Stimulated activated CD8-positive, alpha-beta memory T cell treated with anti-CD3 and anti-CD28 coated beads, Interleukin-7, amount 100 ng/mL, for 4 hours (primary cell): ENCODE measurements at places on chromosomes 3 and 15.

DNA sequence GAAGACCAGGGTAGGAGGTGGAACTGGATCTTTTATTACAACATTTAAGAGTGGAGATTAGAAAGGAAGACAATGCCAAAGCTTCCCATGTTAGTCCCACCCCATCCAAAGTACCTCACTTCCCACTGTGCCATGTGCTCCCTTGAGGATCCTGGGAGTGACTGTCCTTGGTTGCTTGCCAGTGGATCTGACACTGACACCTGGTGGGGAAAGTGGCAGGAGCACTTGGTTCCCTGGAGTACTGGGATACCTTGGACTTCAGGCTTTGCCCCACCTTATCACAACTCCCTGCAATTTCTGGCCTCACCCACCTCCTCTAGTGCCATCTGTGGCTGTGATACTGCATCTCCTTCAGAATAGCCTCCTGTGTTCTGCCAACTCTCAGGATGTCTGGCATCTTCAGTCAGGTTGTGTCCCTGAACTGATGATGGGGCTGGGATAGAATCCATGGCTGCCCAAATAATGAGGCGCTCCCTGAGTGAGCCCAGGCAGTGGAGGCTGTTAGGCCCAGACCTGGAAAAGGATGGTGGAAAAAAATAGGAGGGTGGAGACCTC is 1.3 kb downstream of the ELL3 start:
- no peak for DNase-seq

GRCh38 chr3:119297169-119297568 is 3.0 kb downstream of the ARHGAP31 start:
- no peak for DNase-seq

DNA sequence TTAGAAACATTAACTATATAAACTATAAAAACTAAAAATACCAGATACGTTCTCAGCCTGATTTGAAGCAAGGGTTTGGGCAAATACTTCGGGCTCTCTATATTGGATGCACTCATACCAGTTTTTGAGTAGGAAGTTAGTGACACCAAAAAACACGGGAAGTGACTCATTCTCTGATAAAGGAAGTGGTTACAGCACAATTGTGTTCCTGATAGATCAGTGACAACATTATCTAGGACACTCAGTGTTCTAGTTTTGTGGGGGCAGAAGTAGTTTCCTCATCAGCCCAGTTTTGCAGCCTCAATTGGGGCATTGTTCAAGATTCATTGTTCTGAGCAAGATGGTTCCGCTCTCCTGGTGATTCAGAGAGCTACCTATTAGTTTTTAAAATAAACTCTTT is 469.6 kb upstream of the DPPA4 start:
- DNase-seq: peak; percentile 22

DNA sequence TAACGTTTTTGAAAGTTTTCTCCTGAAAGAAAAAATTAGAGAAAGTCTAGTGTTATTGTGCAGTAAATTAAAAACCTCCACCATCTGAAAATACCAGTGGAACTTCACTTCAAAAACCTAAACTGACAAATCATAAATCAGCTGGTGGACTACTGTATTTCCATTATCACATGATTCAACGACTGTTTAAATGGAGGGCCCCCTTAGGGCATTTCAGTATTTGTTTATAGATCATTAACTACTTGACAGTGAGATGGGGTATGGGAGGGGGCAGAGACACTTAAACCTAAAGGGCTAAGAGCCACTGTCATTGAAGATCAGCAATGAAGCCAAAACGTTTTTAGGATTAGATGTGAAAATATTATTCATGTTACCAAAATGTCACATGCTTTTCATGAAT is 8.8 kb upstream of the C15orf61 start:
- no peak for DNase-seq

GRCh38 chr15:87896936-87897335 is 359.6 kb downstream of the NTRK3 start:
- no peak for DNase-seq

DNA sequence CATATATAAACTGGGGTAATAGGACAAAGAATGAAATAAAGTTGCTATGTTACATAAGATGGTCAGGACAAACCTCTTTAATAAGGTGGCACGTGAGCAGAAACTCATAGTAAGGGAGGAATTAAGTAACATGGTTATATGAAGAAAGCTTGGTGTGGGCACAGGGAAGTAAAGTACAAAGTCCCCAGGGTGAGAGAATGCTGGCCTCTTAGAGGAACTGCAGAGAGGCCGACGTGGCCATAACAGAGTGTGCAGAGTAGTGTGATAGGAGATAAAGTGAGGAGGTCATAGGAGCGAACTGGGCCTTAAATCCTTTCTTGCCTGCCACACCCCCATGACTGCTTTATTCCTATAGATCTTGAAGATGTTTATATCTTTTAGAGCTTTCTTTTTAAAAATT is 17.4 kb upstream of the RBMS3 start:
- no peak for DNase-seq

DNA sequence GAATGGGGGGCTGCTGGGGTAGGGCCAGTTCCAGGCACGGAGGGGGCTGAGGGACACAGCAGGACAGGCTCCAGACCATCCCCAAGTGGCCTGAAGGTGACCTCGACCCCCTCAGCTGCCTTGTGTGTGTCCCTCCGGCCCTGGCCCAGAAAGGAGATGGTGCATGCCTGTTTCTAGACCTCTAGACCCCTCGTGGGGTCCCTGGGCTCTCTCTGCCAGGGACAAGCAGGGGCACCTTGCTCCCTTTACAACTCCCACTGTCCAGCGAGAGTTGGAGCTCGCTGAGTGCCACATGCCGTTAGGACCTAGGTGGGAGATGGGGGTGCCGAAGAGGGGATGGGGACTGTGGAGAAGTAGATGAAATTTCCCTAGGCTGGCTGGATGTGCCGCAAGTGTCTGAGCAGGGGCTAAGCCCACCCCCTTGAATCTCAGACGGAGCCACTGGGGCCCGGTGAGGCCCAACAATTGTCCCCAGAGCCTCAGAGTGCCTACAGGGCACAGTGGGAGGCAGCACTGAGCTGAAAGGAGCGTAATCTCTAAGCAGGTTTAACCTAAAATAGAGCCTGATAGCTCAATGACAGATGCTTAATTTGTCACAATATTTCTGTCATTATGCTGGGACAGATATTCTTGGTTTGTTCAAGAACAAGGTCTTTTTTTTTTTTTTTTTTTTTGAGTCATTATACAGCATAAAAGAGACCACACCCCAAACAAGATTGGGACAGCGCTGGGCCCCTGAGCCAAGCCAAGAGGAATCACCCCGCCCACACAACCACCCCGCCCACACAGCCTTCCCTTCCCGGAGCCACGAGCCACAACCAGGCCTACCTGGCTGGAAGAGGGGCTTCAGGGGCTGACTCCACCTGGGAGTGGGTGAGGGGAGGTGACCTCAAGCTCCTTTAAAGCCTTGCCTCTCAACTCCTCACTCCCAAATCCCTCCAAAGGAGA is 23.6 kb upstream of the KLF13 start:
- DNase-seq: no peak

- no peak for DNase-seq
Observed at GRCh38 chr15:41416128-41416741, 660 bp upstream of the RTF1 start.

GRCh38 chr3:190912736-190913135 is 50.2 kb upstream of the GMNC start:
- no peak for DNase-seq

DNA sequence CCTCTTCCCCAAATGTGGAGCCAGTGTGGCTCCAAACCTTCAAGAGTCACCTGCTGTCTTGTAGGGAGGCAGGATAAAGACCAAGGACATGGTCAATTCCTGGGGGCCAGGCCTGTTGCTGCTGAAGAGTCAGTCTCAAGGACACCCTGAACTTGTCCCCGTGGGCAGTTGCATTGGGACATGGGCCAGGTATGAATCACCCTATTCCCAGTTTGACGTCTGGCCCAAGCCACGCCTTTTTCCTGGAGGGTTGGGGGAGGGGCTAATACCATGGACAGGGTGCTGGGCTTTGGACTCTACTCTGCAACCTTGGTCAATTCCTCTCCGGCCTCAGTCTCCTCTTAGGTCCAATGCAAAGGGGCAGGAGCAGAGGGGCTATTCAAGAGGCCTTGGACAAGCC is 10.4 kb downstream of the ATP2B2 start:
- no peak for DNase-seq

DNA sequence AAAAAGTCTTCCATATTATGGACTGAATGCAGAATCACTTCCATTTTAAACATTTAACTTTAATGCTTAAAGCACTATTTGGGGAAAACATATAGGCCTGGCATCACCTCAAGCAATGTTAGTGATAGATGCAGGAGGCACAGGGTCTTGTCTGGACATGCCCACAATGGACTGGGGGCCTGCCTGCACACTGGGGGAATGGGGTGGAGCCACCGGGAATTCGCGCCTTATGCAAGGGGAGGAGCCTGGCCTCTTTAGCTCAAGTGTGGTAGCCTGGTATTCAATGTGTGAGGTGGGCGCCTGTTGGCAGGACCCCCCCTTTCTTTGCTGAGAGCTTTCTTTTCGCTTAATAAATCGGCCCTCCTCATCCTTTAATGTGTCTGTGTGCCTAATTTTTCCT is 29.9 kb downstream of the ACKR4 start:
- no peak for DNase-seq

DNA sequence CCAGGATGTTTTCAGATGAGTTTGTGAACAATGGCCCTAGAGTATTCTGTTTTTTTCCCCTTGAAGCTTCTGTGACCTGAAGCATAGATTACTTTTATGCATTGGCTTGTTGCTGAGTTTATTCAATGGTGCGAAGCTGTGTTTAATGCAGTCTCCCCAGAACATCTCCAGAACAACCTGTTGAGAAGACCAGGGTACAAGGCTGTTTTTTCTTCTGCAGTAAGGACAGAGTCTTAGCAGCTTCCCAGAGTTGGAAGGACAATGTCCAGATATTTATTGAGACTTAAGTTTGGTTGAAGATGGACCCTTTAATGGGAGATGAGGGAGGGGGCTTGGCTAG is 295.6 kb downstream of the LRTM1 start:
- no peak for DNase-seq

GRCh38 chr3:5136919-5137429 is 14.9 kb downstream of the ARL8B start:
- DNase-seq: no peak

DNA sequence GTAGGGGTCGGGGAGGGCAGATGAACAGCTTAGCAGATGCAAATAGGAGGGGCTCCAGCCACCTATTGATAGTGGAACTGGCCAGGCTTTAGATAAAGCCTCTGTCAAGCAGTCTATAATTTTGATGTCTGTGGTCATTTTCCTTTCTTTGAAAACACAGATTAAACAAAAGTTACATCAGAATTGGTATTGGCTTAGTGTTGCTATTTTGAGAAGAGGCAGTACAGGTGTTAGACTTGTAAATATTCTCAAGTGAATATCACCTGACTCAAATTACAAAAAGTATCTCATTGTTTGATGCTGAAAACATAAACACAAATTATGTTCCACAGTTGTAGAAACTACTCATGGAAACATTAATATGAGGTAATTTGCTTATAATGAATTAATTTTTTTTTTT is 18.1 kb downstream of the GHRL start:
- DNase-seq: no peak

- no peak for DNase-seq
Observed at GRCh38 chr3:113825090-113825489, 13.5 kb upstream of the GRAMD1C start.

- no peak for DNase-seq
Observed at GRCh38 chr3:11570789-11571495, 72.8 kb downstream of the VGLL4 start.

GRCh38 chr15:48962662-48963523 is 826 bp downstream of the SHC4 start:
- no peak for DNase-seq

GRCh38 chr3:177463863-177464262 is 266.6 kb upstream of the TBL1XR1 start:
- DNase-seq: no peak

- no peak for DNase-seq
Observed at GRCh38 chr3:191987831-191988350, 526.9 kb downstream of the PYDC2 start.

GRCh38 chr3:31274326-31275024 is 258.2 kb upstream of the STT3B start:
- DNase-seq: no peak

- DNase-seq: no peak
Observed at GRCh38 chr15:99212406-99212805, 37.0 kb downstream of the TTC23 start.

GRCh38 chr3:42608581-42608980 is 8.1 kb downstream of the NKTR start:
- no peak for DNase-seq

GRCh38 chr3:7843441-7843840 is 658.2 kb upstream of the LMCD1 start:
- DNase-seq: no peak

DNA sequence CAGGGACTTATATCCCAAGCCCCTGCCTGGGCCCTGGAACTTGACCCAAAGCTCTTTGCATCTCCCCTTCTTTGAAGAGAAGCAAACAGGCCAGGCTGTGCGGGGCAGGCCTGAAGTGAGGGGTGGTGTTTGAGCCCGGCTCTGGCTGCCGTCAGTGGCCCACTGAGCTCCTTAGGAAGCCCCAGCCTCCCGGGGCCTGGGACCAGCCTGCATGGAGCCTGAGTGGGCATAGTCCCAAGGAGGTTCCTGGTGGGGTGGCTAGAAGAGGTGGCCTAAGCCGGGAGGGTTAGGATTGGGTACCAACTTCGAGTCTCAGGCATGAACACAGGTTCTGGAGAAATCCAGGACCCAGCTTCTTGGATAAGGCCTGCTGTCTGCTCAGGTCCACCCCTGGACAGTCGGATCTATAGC is 6.4 kb downstream of the TMIE start:
- no peak for DNase-seq

- no peak for DNase-seq
Observed at GRCh38 chr3:58798312-58798711, 131.7 kb upstream of the FAM3D start.

- DNase-seq: no peak
Observed at GRCh38 chr3:27500035-27500434, 15.9 kb upstream of the SLC4A7 start.

DNA sequence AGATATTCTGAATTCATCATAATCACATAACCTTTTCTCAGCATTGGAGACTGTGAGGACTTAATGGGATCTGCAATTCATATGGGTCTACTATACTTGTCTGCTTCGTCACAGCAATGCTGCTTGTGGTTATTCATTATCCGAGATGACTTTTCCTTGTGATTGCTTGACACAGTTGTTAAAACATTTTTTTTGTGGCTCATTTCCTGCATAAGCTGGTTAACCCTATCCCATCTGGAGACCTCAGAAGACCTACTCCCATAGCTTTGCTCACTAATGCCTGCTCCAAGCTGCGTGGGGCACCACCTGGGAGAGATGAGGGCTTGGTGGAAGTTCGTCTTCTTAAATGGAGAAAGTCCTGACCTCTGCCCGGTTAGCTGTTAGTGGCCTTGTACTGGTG is 360.8 kb downstream of the CHST2 start:
- DNase-seq: no peak

GRCh38 chr3:36166477-36166876 is 213.8 kb upstream of the STAC start:
- DNase-seq: no peak

GRCh38 chr3:155938409-155938808 is 68.0 kb downstream of the GMPS start:
- DNase-seq: no peak
